Mucosa of gallbladder (tissue), 1 donor: ENCODE measurements at places on chromosomes 1 and 21.
A peak's percentile ranks its signal among the peaks of the same experiment; 100 is the strongest.

GRCh38 chr1:5367306-5367705 is 624.9 kb downstream of the NPHP4 start:
- no peak for DNase-seq

DNA sequence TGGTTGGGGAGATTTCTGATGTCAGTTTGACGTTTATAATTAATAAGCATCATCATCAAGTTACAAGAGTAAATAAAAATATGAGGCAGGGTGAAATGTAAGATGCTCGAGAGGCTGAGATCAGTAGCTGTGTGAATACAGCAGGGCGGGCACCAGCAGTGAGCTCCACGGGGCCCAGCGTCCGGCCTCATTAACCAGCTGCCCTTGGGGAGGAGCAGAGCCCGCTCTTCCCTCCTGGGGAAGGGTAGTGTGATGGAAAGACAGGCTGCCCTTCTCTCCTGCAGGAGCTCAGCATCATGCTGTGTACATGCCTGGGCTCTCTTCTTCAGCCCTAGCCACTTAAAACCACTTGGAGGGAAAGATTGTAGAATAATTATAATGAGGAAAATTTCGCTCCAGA is 23.4 kb downstream of the PDE9A start:
- no peak for DNase-seq

DNA sequence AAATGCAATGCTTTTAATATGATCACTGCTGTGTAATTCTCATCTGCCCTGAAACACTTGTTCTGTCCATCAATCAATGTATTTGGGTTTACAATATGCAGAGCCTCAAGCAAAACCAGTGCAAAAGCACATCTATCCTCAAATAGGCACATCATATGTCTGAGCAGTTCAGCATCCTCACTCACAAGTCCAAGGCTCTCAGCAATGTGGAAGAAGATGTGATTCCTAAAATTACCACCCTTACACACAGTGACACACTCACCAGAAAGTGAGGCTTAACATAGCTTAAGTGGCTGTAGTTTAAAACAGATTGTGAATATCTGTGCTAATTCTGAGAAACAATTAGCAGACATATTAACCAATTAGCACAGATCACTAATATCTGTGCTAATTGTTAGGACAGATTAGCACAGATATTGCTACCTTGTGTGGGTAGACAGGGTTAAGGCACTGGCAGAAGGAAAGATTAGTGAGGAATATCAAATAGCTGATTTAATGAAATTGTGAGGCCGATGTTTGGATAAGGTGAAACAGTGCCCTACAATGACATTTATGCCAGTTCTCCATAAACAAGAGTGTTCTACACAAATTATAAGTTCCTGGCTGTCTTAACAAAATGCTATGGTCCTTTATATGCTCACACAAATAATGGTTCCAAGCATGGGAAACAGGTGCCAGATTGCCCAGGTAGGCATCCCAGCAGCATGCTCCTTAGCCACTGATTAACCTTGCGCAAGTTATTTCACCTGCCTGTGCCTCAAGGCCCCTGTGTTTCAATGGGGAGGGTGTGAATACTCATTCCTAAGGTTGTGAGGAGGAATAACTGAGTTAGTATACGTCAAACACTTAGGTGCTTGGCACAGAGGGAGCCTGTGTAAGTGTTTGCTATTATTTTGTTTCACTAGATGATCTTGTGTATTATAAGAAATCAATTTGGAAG is 41.7 kb downstream of the MRPL39 start:
- no peak for DNase-seq

GRCh38 chr1:244311784-244312532 is 139.8 kb downstream of the ADSS2 start:
- DNase-seq, result peak; percentile 46

DNA sequence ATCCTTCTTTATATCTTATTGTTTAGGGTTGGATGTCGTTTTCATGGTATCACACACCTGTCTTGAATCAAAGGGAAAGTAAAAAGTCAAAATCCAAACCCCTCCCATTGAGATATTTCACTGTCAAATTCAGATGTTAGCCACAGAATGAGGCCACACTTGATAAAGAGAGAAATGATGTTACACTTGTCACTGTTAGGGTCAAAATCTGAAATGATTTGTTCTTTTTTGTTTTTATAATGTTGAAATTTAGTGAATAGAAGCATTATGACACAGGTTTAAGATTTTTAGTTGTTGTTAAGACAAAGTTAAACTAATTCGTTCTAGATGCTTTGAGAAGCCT is 13.1 kb downstream of the NFIA start:
- no peak for DNase-seq

- DNase-seq, result no peak
Observed at GRCh38 chr1:210646258-210646616, 317.5 kb downstream of the HHAT start.

DNA sequence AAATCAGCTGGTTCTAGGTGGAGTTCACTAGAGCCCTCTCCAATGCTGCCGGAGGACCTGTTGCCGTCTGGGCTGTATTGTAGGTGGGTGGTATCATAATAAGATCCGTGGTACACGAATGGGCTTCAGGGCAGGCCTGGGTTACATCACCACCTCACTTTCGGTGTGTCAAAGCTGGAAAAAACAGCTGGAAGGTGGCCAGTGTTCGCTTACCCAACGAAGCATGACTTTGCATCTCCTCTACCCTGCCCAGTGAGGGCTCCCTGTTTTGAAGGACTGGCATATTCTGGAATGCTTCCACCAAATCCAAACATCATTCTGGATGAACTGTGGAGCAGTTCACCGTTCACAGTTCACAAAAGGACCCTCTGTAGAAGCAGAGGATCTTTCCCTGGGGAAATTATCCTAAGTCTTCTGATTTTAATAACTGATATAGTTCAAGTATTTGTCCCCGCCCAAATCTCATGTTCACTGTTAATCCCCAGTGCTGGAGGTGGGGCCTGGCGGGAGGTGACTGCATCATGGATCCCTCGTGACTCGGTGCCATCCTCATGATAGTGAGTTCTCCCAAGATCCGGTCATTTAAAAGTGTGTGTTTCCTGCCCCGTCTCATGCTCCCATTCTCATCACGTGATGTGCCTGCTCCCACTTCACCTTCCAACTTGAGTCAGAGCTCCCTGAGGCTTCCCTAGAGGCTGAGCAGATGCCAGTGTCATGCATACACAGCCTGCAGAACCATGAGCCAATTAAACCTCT is 429.0 kb downstream of the KIF26B start:
- DNase-seq, result no peak

DNA sequence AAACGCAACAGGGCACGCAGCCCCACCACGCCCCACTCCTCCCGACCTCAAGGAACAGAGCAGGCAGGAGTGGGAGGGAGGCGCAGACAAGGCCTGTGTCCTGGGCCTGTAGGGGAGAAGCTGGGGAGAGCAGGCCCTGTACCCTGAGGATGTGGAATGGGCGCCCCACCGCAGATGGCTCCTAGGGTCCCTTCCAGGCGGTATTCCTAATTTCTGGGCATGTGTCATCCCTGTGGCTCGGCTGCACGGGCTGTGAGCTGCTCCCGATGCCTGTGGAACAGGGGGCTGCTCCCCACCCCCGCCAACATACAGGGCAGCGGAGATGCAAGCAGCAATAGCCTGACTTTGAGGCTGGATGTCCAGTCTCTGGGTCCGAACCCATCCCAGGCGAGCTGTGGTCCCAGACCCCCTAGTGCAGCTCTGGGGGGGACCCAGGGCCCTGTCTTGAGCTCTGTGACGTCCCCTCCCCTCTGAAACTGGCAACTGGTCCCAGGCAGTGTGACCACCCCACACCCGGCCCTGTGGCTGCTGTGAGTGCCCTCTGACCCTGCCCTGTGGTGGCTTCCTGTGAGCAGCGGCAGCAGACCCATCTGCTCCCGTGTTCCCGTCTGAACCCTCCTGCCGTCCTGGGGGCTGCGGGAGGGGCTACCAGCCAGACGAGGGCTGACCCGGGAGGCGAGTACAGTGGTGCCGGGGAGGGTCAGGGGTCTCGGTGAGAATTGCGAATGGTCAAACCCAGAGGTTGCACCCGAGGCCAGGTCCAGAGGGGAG is 13.9 kb upstream of the COL6A2 start:
- DNase-seq, result peak; percentile 8

DNA sequence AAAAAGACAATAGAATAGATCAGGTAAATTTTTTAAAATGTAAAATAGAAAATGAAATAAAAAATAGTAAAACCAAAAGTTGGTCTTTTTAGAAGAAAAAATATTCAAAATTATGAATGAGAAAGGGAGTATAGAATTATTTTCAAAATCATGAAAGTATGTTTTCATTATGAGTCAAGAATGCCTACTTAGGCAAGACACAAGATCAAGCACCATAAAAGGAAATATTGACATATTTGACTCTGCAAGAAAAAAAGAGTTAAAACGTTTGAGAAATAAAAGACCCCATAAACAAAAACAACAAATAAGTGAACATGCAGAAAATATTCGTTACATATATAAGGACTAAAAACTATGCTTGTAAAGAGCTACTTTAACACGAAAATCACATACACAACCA is 4.8 kb upstream of the COX20 start:
- DNase-seq, result no peak

DNA sequence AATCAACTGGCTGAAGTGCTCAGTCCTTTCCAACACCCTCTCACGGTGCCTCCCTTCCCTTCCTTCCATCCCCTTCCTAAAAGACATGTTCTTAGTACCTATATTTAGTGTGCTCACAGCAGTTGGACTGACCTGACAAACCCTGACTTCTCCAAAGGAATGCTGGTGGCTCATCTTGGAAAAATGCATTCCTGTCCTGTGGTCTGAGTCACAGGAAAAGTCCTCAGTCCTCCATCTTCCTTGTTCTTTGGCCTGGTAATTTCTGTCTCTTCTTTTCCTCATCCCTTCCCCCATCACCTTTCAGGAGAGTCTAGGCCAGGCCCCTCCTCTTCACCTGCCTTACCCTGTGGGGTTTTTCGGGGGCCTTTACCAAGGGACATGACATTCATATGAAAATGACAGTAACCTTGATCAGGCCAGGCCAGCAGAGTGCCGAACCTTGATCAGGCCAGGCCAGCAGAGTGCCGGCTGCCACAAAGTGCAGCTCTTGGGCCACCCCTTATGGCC is 7.2 kb downstream of the ATP1B1 start:
- DNase-seq, result no peak

- DNase-seq, result no peak
Observed at GRCh38 chr1:51224255-51224654, 11.8 kb upstream of the RNF11 start.

DNA sequence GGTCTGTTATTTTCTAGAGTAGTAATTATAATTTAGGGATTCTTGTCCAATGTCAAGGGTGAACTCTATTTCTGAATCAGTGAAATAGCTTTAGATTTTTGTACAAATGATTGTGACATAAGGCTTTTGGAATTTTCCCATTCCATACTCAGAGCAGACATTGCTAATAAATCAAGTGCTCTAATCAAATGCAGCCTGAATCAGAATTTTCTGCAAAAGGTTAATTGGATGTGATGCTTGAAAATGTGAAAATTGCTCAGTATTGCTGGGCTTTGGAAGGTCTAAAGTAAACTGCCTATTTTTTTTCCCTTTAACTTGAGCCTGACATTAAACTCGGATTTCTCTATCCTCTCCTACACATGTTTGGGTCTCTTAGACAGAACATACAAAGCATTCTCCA is 23.2 kb downstream of the SGIP1 start:
- DNase-seq, result no peak

GRCh38 chr1:89429062-89429461 is 65.2 kb downstream of the GBP6 start:
- no peak for DNase-seq

DNA sequence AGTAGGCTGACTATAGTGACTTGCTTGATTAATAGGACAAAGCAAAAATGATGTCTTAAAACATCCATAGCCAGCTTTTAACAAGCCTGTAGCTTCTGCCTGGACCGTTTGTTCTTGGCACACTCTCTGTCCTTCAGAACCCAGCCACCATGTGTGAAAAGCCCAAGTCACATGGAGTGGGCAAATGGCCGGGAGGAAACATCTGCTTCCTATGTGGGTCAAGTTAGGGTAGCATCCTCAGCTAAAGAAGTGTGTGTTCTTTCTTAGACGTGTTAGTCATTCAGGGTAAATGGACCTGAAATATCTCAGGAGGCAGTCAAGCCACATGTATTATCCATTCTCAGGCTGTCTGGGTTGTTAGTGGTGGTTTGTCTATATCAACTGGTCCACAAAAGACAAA is 23.4 kb downstream of the RD3 start:
- peak; percentile 34 for DNase-seq

DNA sequence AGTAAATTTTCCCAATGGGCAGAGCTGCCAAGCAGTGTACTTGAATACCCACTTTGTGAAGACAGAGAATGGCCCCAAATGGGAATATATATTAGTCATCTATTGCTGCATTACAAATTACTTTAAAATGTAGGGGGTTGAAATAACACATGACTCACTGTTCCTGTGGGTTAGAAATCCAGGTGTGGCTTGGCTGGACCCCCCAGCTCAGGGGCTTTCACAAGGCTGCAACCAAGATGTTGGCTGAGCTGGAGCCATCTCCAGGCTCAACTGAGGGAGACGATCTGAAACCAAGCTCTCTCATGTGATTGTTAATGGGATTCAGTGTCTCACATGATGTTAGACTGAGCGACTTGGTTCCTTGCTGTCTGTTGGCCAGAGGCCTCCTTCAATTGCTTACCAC is 33.4 kb upstream of the ARHGAP29 start:
- DNase-seq, result no peak

DNA sequence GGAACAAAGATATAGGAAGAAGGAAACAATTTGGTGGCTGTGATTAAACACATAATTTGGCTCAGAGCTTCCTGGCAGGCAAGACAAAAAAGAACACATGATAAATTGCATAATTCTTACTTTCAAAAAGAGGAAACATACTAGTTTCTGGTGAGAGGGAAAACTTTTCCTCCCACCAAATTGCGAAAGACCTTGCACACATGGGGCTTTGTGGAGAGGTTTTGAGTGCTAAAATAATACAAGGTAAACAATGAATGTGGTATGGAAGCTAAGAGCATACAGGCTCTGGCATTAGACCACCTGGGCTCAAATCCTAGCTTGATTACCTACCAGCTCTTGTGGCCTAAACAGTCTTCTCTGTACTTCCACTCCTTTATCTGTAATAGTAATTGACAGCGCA is 140.2 kb upstream of the HOOK1 start:
- peak; percentile 24 for DNase-seq

- no peak for DNase-seq
Observed at GRCh38 chr1:116508085-116508983, 62.5 kb downstream of the CD58 start.

DNA sequence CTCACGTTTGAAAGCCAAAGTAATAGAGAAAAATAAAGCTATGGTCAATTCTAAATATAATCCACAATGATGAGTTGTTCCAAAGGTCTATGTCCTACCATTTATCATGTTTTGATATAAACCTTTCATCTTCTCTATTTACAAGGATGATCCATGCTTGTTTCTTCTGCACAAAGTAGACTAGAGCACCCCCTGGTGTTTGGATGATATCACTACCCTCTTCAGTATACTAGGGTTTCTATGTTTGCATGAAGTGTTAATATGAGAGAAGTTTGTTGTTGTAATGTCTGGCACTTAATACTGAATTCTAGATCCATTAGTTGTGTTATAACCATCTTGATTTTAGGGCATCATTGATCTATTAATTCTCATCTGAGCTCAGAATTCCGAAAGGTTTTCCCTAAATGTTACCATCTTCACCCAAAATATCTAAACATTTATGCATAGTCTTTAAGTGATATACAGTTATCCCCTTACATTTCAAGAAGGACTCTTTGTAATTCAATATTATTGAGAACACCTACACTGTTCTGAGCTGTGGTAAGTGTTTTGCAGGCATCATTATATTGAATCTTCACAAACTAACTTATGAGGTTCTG is 21.1 kb downstream of the CLDN8 start:
- no peak for DNase-seq

- no peak for DNase-seq
Observed at GRCh38 chr1:22633697-22634463, 2.5 kb upstream of the C1QA start.
